Stimulated activated CD4-positive, alpha-beta T cell treated with anti-CD3 and anti-CD28 coated beads, Interleukin-1b, Interleukin-23, amount 100 ng/mL, for 4 hours (primary cell): ENCODE measurements at places on chromosomes 7 and 10.

DNA sequence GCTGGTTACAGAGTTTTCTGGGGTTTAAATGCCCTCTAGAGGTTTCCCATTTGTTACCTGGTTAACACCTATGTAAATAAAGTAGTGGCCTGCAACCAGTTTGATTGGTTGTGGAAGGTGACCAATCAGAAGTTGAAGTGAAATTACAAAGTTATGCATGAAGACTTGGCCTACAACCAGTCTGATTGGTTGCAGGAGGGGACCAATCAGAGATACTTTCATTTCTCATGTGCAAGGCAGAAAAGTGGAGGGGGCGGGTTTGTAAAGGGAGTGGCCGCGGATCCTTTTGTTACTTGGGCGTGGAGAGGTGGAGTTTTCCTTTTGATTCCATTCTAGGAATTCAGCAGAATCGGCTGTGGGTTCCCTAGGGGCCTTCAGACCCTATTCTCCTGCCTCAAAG, 80.8 kb downstream of the SEC23IP start:
- DNase-seq = no peak

DNA sequence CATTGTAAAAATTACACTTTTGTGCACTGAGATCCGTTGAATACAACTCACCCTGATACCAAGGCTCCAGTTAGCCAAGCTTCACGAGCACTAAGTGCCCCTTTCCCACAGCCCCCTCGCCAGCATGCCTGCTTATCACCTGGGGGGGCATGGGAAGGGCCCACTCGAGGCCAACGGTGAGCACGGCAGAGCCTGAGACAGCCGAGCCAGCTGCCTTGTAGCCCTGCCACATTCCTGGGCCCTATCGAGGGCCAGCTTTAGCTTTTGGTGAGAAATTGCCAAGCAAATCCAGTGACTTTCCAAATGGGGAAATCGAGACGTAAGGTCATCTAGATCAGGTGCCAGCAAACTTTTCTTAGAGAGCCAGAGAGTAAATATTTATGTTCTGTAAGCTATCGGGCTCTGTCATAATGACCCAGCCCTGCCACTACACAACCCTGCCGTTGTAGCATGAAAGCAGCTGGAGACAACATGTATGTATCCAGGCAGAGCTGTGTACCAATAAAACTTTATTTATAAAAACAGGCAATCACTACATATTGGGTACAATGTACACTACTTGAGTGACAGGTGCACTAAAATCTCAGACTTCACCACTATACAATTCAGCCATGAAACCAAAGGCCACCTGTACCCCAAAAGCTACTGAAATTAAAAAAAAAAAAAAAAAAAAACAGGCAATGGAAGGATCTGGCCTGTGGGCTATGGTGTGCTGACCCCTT, 83.6 kb downstream of the FAM53B start:
- DNase-seq = no peak

GRCh38 chr10:6382081-6382480, 179.3 kb downstream of the PFKFB3 start:
- no peak for DNase-seq

- no peak for DNase-seq
Observed at GRCh38 chr10:86960003-86960862, 1.8 kb downstream of the SNCG start.

DNA sequence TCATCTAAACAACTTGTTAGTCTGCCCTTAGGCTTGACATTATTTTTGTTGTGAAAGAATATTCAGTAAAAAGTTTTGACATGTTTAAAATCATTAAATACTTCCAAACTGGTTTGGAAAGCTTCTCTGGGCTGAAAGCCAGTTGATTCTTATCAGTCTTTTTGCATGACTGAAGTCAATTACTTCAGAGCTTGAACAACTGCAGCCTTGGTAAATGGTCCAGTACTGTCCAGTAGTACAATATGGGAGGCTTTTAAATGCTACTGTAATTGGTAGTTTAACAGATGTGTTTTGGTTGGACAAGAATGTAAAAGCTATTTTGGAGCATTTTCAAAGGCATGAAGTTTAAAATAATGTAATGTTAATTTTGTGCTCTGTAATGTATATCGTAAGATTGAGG, 103.4 kb downstream of the SDK1 start:
- DNase-seq = no peak

DNA sequence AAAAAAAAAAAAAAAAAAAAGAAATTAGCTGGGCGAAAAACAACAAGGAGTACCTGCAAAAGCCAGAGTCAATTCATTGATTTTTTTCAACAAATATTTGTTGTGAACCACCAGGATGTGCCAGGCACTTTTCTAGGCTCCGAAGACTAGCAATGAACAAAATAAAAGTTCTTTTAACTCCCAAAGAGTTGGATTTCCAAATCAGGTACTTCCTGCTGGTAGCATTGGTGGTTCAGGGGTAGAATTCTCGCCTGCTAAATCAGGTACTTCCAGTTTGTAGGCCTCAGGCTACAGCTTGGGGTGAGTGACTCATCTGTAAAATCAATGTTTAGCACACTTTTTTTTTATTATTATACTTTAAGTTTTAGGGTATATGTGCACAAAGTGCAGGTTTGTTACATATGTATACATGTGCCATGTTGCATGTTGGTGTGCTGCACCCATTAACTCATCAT, 10.9 kb downstream of the PPA1 start:
- no peak for DNase-seq

DNA sequence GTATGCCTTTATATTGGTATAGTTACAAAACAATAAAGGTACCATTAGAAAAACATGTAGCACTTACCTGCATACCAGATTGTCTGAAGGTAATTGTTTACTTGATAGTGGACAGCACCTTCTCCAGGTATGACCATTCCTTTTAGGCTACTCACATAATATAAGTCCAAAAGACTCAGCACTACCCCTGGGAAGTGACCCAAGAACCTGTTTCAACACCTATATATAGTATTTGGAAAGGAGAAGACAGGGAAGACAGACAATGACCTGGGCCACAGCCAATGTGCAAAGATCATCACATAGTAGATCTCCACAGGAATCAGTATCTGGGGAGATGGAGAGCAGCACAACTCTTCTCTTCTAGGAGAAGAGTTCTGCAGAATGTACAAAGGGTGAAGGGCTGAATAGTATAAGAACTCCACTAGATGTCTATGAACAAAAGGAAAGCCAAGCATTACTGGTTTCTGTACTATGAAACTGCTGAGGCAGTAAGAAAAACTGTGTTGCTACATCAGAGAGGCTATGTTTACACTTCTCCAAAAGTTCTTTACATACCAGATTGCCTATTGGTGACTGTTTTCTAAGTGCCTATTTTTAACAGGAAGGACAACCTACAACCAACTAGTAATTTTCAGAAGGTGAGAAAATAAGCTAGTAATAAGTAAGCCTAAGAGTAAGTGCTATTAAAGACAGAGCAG, 159.2 kb downstream of the BTAF1 start:
- no peak for DNase-seq

- no peak for DNase-seq
Observed at GRCh38 chr7:1964913-1965578, 267.7 kb downstream of the MAD1L1 start.

- no peak for DNase-seq
Observed at GRCh38 chr7:158649279-158649678, 55.3 kb downstream of the NCAPG2 start.

DNA sequence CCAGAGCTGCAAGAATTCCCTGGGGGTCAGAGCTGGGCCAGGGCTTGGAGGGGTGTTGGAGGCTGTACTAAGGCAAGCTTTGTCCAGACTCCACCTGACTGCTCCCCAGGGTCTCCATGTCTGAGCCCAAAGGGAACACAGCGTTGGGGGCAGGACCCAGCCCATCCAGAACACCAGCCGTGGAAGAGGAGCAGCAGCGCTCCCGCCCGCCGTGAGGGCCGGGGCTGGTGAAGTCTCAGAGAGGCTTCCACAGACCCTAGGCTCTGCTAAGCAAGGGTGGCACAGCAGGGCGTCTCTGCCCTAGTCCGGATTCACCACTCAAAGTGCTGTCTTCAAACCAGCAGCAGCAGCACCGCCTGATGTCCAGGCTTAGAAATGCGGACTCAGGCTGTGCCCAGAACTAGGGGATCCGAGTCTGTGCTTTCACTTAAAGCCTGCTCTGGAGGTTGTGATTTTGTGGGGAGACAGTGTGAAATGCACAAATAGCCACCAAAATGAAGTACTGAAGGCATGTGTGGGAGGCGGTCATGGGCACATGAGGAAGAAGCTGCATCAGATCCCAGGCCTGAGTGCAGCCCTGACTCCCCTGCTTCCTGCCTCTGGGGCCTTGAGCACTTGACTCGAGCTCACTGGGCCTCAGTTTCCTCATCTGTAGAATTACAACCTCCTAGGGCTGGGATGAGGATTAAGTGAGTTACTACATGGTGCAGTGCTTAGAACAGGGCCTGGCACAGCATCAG, 16.6 kb upstream of the AQP1 start:
- no peak for DNase-seq

DNA sequence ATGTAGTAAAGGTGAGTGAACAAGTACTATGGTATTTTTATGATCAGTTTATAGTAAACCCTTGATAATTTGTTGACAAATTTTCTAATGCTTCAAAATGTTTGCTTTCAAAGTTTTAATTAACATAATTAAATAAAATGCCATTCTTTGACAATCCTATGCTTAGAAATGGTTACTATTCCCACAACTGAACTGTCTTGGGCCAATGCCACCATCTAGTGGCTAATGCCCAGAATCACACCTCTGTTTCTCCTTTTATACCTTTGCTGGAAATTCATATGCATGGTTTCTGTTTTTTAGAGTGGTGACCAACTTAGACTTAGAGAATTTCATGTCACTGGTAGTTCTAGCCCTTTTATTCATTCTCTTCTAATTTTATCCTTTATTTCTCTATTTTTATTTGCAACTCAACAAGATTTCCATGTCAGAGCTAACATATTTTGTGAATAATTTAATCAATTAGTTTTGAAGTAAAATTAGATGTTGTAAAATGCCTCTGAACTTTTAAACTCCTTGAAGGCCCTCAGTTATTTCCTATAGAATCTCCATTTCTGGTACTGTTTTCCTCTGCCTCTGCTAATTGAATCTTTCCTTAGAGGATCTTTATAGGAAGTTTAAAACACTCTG, 31.1 kb downstream of the PCGF5 start:
- DNase-seq = peak; percentile 8

GRCh38 chr7:18890885-18891621, 226.4 kb downstream of the TWIST1 start:
- DNase-seq = no peak

- DNase-seq = no peak
Observed at GRCh38 chr7:91473619-91474018, 209.4 kb downstream of the FZD1 start.

GRCh38 chr10:126432507-126432906, 44.2 kb upstream of the ADAM12 start:
- no peak for DNase-seq
